ENCODE measurements at places on chromosomes 12 and 14.
A peak's percentile ranks its signal among the peaks of the same experiment; 100 is the strongest.

DNA sequence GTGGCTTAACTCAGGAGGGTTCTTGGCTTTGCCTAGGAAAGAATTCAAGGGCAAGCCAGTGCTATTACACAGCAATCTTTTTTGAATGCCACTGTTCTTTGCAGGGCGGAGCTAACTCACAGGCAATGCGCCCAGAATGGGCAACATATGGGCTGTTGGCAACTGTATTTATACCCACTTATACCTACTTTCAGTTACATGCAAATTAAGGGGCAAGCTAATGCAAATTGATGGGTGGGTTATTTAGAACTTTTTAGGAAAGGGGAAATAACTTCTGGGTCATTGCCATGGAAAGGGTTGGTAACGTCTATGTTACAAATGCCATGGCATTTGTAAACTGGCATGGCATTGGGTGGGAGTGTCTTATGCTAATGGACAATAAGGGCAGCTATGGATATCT lies 85.4 kb downstream of the C12orf50 start:
- no peak for DNase-seq

GRCh38 chr12:62748941-62749468 lies 185.9 kb downstream of the PPM1H start:
- DNase-seq = no peak

DNA sequence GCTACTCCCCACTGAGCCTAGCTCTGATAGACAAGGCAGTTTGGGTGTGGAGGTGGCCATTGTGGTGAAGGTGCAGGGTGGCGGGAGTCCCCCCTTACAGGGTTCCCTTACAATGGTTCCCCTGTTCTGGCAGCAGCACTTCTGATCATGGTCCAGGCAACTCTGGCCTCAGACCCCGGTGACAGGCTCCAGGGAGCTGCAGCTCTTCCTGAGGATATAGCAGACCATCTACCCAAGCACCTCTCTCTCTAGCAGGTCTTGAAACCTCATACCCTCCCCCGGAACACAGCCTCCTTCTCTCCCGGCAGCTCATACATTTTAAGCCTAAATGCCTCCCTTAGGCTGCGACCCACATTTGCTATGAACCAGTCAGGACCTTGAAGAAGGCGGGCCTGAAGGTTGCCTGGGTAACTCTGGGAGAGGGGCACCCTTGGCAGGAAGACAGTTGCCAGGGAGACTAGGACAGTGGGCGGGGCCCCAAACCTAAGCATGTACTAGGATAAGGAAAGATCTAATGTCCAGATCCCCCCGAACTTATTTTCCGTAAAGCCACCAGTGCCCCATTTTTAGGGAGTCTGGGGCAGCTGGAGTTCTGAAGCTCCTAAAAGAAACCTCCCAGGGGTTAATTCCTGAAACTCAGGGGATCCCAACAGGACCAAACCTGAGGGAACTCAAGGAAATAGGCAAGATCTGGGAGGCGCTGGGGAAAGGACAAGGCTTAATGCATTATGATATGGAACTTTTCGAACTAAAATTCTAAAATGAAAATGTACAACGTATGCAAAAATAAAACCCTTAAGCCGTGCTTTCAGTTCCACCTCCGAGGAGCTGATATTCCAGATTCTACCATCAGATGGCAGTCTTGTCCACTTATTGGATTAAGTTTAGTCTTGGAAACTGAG lies 4.5 kb upstream of the GDF11 start:
- DNase-seq = peak; percentile 89

- DNase-seq = no peak
Measured at GRCh38 chr12:18204053-18204452, 57.3 kb upstream of the PIK3C2G start.

- no peak for DNase-seq
Measured at GRCh38 chr12:124749725-124750124, 113.9 kb downstream of the SCARB1 start.

- DNase-seq = no peak
Measured at GRCh38 chr12:96078231-96079135, 43.1 kb upstream of the LTA4H start.

DNA sequence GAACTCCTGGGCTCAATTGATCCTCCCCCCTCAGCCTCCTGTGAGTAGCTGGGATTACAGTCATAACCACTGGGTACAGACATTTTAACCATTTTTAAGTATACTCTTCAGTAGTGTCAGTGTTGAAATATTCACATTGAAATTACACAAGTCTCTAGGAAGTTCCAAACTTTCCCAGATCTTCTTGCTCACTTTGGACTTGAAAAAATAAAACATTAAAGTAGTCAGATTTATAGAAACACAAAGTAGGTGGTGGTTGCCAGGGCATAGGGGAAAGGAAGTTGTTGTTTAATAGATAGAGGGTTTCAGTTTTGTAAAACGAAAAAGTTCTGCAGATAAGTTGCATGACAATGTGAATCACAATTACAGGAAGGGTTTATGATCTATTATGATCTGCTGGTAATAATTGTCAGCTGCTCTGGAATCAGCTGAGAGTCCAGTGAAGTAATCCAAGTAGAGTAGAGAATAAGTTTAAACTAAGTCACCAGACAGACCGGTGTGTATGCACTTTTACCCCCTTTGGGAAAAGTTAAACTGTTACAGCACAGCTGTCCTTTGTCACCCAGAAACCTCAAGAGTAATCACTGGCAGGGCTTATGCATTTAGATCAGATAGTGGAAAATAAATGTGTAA lies 27.4 kb downstream of the PCNX1 start:
- no peak for DNase-seq

DNA sequence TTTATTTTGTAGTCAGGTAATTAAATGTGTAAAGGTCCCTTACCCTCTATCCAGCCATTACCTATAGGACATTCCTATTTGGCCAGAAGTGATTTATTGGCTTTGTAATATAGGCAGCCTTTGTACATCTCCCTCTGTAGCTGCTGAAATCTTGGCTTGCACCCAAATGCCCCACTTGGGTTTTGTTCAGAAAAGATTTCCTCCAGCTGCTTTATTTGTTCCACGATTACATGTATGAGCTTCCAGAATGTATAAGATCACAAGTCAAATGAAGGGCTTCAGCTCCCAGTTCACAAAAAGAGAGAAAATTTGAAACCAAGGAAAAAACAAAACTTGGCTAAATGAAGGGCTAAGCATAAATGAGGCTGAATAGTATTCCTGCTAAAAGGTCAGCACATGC lies 103.4 kb downstream of the EFCAB11 start:
- no peak for DNase-seq

GRCh38 chr14:105411985-105412770 lies 7.4 kb upstream of the MTA1 start:
- no peak for DNase-seq
